CD4-positive, alpha-beta T cell treated with Interleukin-6 for 4 hours (primary cell): ENCODE measurements at places on chromosomes 1 and 21.

- DNase-seq: no peak
These were observed 10.3 kb upstream of the PLD5 start for GRCh38 chr1:242534753-242535152.

GRCh38 chr21:35326677-35327076 lies 277.6 kb upstream of the RUNX1 start:
- DNase-seq: no peak

DNA sequence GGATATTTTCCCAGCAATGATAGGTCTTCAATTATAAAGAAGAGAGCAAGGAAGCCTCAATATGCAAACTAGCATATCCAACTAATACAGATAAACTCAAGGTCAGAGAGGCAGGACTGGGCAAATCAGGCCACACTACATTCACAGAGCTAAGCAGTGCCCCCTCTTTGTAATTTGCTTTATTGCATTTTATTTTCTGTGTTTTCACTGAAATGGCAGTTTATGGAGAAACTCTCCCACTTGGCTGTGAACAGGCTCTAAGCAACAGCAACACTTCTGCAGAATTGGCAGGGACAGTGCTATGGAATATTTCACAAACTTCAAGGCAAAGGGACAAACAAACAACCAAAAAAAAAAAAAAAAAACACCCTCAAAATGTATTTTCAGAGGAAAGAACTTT lies 93.4 kb upstream of the SOD1 start:
- no peak for DNase-seq

- DNase-seq: peak; percentile 24
These were observed 3.7 kb upstream of the SDE2 start for GRCh38 chr1:226002667-226003501.

DNA sequence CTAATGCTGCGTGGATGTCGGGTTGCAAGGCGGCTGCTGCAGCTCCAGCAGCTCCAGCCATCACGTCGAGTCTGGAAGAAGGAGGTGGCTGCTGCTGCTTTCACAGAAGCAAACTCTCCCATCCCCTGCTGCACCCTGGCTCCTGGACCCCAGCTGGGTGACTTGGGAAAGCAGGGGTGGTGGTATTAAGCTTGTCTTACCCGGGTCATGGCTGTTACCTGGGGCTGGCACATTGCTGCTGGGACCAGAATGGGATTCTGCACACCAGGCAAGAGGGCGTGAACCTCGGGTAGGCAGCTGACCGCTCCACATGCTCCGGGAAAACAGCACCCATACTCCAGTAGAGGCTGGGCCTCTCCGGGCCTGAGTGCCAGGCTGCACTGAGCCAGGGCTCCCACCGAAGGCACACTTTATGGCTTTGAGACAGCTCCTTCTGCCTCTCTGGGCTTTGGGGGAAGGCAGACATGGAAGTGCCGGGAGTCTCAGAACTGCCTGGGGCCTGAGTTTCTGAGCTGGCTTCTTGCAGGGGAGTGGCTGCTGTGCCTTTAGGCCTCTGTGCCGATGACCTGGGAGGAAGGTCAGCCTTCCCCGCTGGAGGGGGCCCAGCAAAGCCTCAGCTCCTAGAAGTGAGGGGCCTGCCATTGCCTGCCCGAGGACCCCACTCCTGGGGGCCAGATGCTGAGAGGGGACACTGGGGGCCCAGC lies 1.2 kb downstream of the SMIM1 start:
- no peak for DNase-seq

GRCh38 chr1:46526013-46526690 lies 25.3 kb downstream of the KNCN start:
- DNase-seq: no peak

- DNase-seq: no peak
These were observed 121.4 kb upstream of the NFIA start for GRCh38 chr1:60960891-60961461.

GRCh38 chr1:33284049-33284448 lies 27.8 kb downstream of the ZNF362 start:
- DNase-seq: no peak

DNA sequence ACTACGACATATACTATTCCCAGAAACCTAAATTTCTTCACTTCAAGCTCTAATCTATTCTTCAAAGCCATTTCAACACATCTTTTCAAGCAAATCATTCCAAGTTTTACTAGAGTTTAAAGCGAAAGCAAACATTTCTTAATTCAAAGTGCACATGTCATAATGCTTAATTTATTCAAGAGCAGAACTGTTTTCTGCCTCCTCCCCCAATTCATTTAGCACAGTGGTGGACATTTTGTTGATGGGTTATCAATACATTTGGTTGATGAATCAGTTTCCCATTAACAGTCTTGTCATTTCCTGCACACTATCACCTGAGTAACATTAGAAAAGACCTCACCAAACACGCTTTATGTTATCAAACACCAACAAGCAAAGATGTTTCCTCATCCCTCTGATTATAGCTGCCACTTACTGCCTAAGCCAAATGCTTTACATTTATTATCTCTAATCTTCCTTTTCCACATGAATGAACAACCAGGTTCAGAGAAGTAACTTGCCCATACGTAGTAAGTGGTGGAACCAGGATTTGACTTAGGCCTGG lies 2.0 kb downstream of the SRSF4 start:
- no peak for DNase-seq

GRCh38 chr1:112991402-112992120 lies 35.6 kb upstream of the SLC16A1 start:
- DNase-seq: no peak

- no peak for DNase-seq
These were observed 52.6 kb downstream of the PCNX2 start for GRCh38 chr1:233242827-233243483.

DNA sequence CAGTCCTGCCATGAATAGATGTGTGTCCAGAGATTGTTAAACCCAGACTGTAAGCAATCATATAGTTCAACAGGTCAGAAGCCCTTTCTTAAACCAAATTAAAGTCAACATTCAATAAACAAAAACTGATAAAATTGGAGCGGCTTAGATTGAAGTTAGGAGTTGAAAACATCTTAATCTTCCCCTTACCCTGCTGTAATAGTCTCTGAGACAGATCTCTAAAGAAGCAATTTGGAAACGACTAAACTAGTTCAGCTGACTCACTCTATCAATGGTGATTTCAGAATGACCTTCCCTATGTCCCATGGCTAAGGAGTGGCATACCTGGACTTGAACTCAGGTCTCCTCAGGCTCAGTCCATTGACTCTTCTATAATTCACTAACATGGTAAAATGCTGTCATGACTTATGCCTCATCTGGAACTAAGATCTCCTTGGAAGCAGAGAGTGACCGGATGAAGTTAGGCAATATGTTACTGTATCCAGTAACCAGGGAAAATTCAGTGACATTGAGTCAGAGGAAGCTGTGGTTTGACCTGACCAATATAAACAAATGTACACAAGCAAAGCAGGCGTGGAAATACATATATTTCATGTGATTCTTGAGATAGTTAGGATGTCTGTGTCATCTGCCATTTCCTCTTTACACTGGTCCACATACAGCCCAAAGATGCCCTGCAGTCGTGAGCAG lies 30.1 kb downstream of the SGIP1 start:
- DNase-seq: no peak
